ENCODE measurements at places on chromosomes 3 and 15.

DNA sequence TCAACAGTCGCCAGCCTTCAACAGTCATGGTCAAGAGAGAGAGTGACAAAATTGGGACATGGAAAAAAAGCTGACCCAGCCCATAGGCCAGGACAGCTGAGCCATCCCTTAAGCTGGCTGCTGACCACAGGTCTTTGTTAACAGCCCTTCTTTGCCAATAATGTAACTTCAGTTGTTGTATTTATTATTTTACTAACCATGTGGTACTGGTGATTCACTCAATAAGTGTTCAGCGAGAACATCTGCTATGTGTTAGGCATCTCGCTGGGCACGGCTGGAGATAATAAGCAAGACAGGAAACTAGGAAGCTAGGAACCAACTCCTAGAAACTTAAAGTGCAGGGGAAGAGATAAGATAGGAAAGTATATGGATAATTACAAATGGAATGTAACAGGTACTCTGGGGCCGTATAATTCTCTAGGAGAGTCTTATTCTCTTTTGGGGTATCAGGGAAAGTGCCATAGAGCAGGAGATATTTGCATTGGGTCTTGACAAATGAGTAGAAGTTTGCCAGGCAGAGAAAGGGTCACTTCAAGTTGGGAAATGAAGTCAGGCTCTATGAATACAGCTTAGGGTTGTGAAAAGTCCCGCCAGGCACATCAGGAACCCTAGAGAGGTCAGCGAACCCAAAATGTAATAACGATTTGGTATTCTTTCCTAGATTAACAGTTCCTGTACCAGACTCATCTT lies 84.0 kb upstream of the TRA2B start:
- no peak for DNase-seq

DNA sequence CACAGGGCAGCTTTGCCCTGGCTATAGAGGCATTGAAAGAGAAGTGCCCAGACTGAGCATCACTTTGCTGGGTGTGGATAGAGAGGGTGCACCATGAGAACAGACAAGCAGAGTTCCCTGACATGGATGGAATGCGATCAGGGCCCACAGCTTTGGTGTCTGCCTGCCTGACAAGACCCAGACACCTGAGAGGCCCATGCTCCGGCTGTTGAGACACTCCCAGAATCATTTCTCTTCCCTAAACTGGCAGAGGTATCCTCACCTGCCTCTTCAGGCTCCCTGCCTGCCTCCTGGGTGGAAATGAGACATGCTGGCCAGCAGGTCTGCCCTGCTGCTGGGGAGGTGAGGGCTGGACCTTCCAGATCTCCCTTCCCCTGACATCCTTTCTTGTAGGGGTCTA lies 10.4 kb upstream of the CHST14 start:
- DNase-seq = no peak

GRCh38 chr15:47184908-47185801 lies 532.1 kb upstream of the SEMA6D start:
- DNase-seq = no peak

GRCh38 chr15:96270581-96271172 lies 59.8 kb upstream of the NR2F2 start:
- DNase-seq = no peak

DNA sequence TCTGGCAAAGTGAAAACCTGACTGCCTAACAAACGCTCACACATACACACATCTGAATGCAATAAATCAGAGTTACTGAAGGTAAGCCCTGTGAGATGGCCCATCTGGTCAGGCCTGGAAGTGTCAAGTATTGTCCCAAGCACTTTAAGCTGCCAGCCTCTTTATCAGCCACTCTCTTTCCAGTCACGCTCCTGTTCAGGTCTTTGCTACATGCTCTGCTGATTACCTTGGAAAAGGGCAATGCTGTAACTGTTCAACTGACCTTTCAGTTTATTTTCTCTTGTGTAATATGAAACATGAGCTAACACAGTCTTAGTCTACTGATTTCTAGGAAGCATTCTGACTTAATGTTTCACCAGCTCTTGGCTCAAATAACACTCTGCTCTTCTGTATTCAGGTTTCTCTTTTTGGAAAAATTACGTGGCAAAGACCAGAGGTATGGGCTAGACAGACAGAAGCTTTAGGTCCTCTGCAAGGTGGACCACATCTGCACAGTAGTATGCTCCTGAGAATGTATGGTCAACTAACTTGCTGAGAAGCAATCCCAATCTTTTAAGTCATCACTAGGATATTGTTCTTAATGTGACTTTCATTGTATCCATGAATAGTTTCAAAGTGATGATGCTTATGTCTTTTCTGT lies 44.5 kb downstream of the GBE1 start:
- no peak for DNase-seq

DNA sequence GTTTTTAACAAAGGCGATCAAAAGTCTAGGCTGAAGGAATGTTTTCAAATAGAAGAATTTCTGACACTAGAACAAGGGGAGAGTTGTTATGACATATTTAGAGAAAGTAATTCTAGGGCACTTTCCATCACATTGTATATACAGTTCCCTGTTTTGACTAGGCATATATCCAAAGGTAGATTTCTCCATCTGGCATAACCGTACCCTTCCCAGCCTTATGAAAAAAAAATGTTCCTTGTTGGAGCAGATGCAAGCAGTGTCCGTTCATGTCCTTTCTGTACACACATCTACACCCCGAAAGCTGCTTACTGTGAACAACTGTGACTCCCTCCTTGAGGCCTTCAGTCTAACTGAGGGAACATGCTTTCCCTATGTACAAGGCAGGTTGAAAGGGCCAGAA lies 271.7 kb upstream of the GBE1 start:
- DNase-seq = no peak

GRCh38 chr15:56495053-56495452 lies 30.1 kb upstream of the MNS1 start:
- no peak for DNase-seq

DNA sequence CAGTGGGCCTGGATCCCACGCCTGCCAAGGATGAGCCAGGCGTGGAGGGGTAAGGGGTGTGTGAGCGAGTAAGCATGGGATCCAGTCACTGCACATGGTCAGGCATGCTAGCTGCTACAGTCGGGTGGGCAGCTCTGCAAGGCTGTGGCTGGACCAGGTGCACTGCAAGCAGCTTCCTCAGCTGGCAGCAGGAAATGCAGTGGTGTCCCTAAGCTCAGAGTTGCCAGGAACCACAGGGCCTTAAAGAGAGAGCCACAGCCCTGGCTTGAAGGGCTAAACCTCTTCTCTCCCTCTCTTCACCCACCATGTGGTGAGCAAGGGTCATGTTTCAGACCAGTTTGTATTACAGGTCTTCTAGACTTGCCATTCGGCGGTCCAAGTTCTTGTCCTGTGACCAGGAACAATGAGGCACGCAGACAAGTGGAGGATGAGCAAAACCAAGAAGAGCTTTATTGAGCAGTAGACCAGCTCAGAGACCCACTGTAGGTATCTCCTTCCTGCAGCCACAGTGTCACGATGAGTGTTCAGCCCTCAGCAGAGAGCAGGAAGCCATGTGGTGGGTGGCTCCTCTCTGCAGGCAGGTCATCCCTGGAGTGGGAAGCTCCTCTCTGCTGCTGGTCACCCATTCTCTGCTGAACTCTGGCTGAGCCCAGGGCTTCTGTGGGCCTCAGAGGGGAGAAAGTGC lies 511.9 kb downstream of the PYDC2 start:
- DNase-seq = no peak

- no peak for DNase-seq
These were observed 706.1 kb upstream of the GOLIM4 start for GRCh38 chr3:168801794-168802193.

DNA sequence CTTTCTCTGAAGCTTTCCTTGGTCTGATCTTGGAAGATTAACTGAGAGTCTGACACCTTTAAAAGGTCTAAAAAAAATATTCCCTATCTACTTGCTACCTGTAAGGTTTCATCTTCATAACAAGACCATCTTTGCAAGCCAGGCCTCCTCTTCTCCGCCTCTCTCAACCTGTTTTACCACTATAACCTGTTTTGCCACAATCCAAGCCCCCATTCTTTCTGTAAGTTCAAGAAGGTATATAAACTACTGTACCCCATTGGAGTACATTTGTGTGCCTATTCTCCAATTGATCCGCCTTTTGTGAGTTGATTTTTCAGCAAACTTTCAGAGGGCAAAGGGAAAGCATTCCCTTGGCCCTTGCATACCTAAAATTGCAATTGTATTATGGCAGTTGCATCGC lies 319.3 kb upstream of the NECTIN3 start:
- DNase-seq = no peak

GRCh38 chr3:143135150-143135549 lies 15.6 kb downstream of the CHST2 start:
- DNase-seq = no peak

DNA sequence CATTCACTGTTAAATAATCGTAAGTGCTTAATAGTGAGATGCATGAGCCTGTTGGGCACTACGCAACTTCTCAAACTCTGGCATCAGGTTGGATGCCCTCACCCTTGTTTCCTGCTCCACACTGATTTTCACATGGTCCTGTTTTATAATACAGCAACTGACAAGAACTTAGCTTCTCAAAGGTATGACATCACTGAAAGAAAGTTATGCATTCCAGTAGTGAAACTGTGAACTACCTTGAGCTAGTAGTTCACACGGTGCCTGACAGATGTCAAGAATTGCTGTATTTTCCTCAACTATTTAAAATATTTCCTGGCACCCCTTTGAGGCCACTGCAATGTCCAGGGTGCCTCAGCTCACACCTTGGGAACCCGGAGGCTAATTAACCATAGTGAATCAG lies 327.5 kb downstream of the RORA start:
- peak; percentile 2 for DNase-seq

- DNase-seq = no peak
These were observed 21.2 kb downstream of the TFG start for GRCh38 chr3:100730524-100730923.

DNA sequence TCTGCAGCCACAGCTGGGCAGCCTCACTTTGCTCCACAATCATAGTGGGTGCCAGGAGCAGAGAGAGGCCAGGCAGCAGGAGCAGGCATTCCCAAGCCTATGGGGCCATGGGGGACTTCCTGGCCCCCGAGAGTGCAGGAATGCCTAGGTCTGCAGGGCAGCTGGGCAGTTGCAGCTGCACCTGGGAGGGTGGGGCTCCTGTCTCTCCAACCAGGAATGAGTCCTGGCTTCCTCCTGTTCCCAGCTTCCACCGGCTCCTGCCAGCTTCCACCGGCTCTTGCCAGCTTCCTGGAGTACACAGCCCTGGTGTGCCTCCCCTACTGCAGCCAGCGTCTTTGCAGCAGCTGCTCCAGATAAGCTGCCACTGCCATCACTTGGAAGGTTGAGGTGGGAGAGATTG lies 86.3 kb upstream of the CDV3 start:
- no peak for DNase-seq

DNA sequence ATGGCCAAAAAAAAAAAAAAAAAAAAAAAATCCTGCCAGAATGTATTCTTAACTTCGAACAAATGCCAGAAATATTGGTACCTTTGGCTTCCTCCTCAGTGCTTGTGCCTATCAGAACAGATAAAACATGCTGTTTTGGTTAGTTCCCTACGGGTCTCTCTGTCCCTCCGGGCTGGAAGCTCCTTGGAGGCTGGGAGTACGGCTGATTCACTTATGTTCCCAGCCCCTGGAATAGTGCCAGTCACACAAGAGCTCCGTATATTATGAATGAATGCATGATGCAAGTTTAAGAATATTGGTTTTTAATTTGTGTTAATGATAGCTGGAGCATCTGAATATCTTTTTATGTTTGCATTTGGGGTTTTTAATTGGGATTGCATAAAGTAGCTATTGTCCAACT lies 44.0 kb downstream of the NR2F2 start:
- no peak for DNase-seq

GRCh38 chr15:34656005-34656796 lies 72.8 kb upstream of the GOLGA8B start:
- no peak for DNase-seq

DNA sequence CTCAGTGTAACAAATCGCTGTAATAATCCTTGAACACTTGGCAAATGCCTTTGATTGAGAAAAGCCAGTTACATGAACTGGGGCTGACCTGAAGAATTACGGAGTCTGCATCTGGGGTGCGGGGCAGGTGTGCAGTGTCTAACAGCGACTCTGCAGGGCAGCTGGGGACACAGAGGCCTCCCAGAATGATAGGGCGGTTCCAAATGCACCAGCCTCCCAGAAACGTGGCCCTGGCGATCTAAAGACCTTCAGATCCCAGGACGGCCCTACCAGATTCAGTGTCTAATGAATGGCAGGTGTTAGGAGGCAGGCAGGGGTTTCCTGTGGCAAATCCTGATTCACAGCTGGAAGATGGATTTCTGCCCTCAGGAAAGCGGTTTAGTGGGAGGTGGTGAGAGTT lies 100.5 kb upstream of the RGMA start:
- no peak for DNase-seq

DNA sequence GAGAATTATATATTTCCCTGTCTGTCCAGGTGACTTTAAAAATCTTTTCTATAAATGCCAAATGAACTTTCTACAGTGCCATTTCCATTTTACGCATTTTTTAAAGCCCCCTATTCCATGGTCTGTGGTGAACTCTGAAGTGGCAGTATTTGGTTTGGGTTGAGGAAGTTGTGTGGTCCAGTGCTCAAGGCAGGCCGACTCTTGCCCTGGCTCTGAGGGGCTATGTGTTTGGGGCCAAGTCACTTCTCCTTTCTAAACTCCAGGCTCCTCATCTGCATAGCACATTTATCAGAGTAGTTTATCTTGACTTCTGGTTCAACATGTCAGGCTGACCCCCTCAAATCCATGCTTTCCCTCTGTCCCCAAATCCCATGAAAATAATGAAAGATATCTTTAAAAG lies 14.1 kb downstream of the TTC21A start:
- DNase-seq = no peak

GRCh38 chr15:55740981-55741832 lies 1.7 kb downstream of the PRTG start:
- no peak for DNase-seq

GRCh38 chr15:68224108-68224507 lies 5.4 kb downstream of the CLN6 start:
- no peak for DNase-seq

DNA sequence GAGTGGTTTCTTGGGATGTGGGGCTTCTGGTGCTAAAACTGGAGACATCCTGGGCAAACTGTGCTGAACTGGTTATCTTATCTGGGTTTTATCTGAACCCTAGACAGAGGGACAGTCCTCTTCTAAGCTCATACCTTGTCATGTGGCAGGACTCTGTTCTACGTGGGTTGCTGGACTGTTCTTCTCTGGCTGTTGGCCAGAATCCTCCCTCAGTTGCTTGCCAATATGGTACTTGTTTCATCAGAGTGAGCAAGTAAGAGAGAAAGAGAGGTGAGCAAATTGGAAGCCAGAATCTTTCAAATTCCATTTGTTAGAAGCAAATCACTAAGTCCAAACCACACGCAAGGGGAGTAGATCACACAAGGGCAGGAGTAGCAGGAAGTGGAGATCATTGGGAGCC lies 291.5 kb upstream of the TBL1XR1 start:
- DNase-seq = no peak

DNA sequence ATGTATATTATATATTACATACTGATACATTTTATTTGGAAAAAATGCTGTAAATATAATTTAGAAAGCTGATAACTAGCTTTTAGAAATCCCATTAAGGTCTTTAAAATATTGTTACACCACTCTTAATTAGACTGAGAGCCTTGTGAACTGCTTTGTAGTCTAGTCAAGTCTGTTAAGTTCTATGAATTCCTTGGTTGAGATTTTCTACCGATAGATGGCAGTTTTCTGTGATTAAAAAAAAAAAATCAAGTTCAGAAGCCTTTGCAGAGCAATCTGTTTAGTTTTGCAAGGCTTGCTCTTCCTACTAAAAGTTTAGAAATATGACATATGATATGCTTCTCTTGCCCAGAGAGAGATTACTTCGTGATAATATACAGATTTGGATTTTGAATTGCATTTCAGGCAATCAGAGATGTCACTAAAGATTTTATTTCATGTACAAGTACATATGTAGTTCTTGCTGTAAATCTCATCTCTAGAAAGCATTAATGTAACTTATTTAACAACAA lies 60.4 kb upstream of the SLITRK3 start:
- DNase-seq = no peak

GRCh38 chr3:106534206-106534605 lies 665.4 kb upstream of the CBLB start:
- peak; percentile 49 for DNase-seq
